ENCODE measurements at places on chromosomes 2 and 18. TPM values are rescaled to one million over a fixed set of nuclear protein-coding genes. Genes with fewer than 3 reads are reported as not detected.

C2orf78 gene
- polyA plus RNA-seq, result not detected

SOX11 gene
- 0.01 TPM for polyA plus RNA-seq

ADCYAP1 gene
- 7.6 TPM for polyA plus RNA-seq

SCYGR4 gene
- not detected for polyA plus RNA-seq

TNFAIP6 gene
- 1.7 TPM for polyA plus RNA-seq

ALPI gene
- not detected for polyA plus RNA-seq

CD207 gene
- polyA plus RNA-seq, result 0.06 TPM

NT5C1B gene
- polyA plus RNA-seq, result 0.04 TPM

ZSWIM2 gene
- not detected for polyA plus RNA-seq

GRCh38 chr2:195458936-195459335 lies 198.1 kb upstream of the SLC39A10 start:
- no peak for DNase-seq

DNA sequence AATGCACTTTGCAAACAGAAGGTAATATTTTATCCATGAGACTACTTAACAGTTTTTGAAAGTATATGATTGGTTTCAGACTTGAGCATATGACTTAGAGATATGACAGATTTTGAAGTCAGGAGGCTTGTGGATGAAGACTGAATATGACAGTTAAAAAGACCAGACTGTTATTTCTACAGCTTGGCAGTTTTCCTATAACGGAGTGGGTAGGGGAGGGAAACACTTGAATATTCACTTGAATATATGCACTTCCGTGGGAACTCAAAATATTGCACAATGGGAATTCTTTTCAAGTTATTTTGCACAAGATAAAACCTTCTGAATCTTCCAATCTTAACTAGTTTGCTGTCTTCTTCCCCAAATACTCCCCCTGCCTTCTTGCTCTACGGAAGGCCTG lies 64.6 kb upstream of the ACKR3 start:
- DNase-seq, result no peak

- DNase-seq, result no peak
Observed at GRCh38 chr2:74080346-74080745, 67.4 kb downstream of the BOLA3 start.

DNA sequence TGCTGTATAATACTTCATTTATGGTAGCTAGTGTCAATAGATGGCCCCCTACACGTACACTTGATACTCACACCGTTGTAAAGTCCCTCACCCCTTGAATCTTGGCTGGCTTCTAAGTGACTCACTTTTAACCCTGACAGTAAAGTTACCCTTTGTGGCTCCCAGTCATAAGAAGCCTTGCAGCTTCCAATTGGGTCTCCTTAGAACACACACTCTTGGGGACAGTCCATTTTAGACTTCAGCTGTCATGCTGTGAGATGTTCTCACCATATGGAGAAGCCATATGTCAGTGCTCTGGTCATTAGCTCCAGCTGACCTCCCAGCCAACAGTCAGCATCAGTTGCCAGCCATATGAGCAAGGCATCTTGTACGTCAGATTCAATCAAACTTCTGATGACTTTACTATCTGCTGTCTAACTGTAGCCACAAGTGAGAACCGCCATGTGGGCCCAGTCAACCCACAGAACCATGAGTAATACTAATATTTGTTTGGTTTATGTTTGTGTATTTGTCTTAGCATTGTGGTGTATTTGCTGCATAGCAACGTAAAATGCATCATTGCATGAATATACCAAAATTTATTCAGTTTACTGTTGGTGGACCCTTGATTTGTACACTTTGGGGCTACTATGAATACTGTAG lies 68.3 kb downstream of the PTPN4 start:
- no peak for DNase-seq

- DNase-seq, result no peak
Observed at GRCh38 chr2:119253114-119253702, 29.6 kb downstream of the STEAP3 start.

GRCh38 chr2:134482131-134482723 lies 228.4 kb downstream of the MGAT5 start:
- no peak for DNase-seq

DNA sequence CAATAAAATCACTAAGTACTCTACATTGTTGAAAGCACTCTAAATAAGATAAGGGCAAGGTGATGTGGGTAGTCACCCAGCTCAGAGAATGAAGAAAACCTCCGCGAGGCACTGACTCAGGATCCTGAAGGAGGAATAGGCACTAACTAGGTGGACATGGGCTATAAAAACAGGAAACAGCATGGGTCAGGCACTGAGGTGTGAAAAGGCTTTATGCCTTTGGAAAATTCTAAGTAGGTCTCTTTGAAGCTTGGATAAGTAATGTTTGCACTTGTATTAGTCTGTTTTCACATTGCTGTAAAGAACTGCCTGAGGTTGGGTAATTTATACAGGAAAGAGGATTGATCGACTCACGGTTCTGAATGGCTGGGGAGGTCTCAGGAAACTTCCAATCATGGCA lies 161.6 kb downstream of the EPHA4 start:
- no peak for DNase-seq

DNA sequence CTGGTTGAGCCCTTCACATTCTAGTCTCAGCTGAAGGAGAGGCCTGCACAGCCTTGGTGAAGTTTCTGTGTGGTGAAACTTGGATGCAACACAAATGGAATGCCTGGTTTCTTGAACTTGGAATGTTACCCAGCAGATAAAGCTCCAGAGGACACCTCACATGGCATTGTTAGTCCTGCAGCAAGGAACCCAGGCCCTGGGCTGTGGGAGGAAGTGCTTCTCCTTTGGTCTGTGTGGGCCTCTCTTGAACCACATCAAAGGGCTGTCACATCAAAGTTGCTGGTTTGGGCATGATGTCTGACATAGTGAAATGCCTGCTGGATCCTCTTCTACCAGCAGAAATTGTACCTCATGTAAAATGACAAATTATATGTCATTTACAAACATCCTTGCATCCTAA lies 198.5 kb downstream of the FHOD3 start:
- DNase-seq, result no peak

- DNase-seq, result no peak
Observed at GRCh38 chr2:9033385-9034168, 30.1 kb upstream of the MBOAT2 start.

- DNase-seq, result no peak
Observed at GRCh38 chr18:63606526-63606925, 19.4 kb downstream of the SERPINB13 start.

DNA sequence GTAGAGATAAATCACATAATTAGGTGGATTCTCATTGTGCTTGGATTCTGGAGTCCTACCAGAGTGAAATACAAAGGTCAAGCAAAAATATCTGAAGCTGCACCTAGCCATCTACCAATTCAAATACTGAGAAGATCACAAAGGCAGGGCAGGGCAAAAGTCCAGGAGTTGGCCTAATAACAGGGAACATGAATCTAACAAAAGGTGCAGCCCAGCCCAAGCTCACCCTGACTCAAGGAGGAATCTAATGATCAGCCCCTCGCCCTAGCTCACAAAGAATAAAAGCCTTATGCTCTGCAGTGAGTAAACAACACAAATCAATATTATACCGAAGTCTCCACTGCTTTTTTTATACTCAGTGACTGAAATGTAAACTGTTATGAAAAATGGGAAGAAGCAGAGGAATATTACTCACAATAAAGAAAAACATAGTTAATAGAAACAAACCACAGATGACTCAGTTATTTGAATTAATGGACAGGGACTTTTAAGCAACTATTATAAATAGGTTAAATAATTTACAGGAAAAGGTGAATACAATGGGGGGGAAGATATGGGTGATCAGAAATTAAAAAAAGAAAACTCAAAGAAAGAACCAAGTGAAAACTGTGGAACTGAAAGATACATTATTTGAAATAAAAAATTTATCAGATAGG lies 49.5 kb downstream of the ANTXR1 start:
- no peak for DNase-seq

- DNase-seq, result no peak
Observed at GRCh38 chr18:9017167-9017904, 85.2 kb upstream of the NDUFV2 start.

GRCh38 chr2:126253669-126254068 lies 402.3 kb upstream of the GYPC start:
- DNase-seq, result no peak

DNA sequence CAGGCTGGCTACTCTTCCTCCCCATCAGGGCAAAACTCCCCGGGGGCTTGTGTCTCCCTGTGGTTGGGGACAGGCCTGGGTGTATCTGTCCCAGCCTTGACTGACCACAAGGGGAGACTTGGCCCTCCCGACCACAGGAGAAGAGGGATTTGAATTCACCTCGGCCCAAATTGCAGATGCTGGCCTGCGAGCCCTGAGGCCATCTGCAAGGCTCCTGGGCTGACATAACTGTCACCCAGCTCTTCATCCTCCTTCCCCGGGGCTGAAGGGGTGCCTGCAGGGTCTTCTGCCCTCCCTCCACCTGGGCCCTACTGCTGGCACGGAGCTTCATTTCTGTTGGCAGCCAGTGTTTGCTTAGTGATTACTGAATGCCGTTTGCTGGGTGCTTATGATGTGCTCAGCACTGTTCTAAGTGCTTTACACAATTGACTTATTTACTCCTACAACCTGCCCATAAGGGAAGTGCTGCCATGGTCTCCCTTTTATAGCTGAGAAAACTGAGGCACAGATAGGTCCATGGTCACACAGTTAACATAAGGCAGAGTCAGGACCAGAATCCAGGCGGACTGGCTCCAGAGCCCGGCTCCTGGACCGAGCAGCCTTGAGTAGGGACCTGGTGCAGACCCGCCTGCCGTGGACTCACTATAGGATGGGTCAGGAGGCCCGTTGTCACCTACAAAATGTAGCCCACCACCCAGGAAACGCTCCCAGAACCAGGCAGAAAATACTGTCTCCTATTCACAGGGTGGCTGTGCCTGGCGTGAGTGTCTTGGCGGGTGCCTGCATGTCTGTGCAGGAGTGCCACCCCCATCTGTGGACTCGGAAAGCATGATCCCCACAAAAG lies 18.9 kb downstream of the STEAP3 start:
- DNase-seq, result no peak

DNA sequence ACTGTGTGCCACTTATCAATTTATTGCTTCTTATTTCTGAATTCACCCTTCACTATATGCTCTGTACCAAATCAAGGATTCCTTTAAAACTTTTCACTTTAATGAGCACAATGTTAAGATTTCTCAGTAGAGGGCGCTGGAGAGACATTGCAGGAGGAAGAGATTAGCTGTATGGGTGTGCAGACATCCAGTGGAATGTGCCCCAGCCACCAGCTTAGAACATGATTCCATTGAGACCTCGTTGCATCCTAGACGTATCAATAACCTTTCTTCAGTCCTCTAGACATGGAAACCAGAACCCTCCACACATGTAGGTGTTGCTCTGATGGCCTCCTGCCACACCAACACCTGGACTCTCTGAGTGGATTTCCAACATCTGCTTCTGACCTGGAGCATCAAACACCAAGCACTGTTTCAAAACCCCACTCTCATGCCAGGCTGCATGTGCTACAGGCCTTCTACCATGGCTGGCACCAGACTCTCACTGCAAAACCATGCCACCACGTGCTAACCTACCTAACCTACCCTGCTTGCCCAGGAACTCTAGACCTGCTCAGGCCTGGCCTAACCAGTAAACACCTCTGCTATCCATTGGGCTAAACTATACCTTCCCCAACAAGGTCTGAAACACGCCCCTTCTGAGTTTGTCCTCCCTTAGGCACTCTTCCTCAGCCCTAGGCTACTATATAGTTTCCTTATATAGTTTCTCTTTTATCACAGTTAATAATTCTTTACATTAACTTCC lies 633.2 kb upstream of the PKDCC start:
- no peak for DNase-seq

DNA sequence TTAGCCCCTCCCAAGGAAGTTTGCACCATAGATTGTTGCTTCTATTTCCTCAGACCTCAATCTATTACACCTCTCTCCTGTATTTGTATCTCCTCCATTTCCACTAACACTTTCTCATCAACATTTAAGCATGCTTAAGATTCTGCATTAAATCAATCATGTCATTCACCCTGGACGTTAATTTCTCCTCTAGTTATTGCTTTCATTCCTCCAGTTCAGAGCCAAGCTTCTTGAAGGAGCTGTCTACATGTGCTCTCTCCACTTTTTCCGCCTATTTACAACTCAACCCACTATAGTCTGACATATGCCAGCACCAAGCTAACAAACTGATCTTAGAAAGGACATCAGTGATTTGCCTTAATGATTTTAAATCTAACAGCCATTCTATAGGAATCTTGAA lies 99.5 kb downstream of the OLA1 start:
- no peak for DNase-seq

DNA sequence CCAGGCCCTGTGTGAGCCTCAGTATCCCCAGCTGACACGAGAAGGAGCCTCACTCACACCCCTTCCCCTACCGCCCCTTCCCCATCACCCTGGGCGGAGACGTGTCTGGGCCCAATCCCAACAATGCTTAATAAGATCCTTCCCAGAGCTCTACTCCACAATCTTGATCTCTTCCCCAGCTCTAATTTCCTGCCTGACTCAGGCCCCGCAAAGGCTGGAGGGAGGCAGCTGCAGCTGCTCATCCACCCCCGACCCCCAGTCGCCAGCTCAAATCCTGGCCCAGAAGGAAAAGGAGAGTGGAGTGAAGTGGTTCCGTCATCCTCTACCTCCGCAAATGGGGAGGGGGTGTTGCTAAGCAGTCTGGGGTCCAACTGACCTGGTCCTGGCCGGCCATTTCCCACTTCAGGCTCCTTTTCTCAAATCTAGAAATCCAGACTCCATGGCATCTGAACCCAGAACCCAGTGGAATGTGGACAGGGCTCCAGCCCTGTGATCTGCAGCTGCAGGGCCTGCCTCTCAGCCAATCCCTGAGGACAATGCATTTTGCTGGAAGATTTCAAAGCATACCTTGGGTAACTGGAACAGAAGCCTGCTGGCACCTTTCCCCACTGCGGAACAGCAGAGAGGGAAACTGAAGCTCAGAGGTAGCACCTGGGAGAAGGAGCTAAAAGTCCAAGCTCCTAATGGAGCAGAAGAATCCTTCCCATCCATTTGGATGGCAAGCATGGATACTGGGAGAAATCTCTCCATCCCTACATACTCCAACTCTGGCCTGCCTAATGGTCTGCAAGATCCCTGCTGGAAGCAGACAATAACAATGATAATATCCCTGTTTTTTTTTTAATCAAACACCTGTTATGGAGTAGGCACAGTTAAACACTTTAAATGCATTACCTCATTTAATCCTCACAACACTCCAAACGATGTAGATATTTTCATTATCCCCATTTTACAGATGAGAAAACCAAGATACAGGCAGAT lies 5.6 kb upstream of the TNS1 start:
- DNase-seq, result no peak

GRCh38 chr2:237351046-237351445 lies 62.9 kb downstream of the COL6A3 start:
- DNase-seq, result no peak

DNA sequence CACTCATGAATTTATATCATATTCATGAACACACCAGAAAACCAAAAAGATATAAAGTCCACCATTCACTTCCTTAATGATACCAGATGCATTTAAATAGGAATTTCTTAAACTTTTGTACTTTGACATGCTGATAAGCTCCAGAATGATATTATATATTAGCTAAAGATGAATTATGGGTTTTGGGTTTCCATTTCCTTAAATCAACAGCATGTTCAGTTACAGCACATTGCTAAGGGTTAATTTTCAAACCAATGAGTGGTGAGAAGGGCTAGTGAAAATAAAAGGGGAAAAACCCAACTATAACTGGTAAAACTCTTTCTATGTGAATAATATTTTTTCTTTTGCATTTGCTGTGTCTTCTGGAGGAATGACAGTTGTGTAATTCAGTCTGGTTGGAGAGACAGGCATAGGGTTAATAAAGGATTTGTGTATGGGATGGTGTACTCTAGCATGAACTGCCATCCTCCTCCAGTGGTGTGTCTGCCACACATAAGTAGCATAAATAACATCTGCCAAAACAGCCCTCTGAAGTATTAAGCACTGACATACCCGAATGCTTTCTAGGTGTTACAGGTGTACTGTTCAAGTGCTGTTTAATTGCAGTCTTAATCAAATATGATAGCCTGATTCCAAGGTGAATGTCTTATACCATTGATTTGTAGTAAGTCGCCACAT lies 19.3 kb upstream of the CPS1 start:
- DNase-seq, result no peak
